ENCODE measurements at places on chromosomes 4 and X. TPM values are rescaled to one million over a fixed set of nuclear protein-coding genes. Genes with fewer than 3 reads are reported as not detected.

The ARSH gene
- total RNA-seq = not detected

The ADH7 gene
- total RNA-seq = not detected

The LSM6 gene
- total RNA-seq = 65.8 TPM

The CORIN gene
- not detected for total RNA-seq

The CYSLTR1 gene
- 2.2 TPM for total RNA-seq

The NLRP2B gene
- total RNA-seq = not detected

The PCDH7 gene
- total RNA-seq = not detected

The FGD1 gene
- total RNA-seq = 0.38 TPM

The OFD1 gene
- total RNA-seq = 26.2 TPM

The VCX3B gene
- total RNA-seq = not detected

The ABCE1 gene
- total RNA-seq = 174 TPM

The CXCL1 gene
- not detected for total RNA-seq

The PDLIM3 gene
- total RNA-seq = 0.25 TPM

The PAGE4 gene
- total RNA-seq = not detected

The SLC10A4 gene
- not detected for total RNA-seq

The BEX1 gene
- total RNA-seq = 0.30 TPM

The RNF150 gene
- not detected for total RNA-seq

The BST1 gene
- 0.74 TPM for total RNA-seq

The UPF3B gene
- 21.5 TPM for total RNA-seq

The HCCS gene
- 19.2 TPM for total RNA-seq

The AKAP14 gene
- not detected for total RNA-seq

The CYTL1 gene
- not detected for total RNA-seq

The PGAM4 gene
- 1.2 TPM for total RNA-seq

The MAGED4 gene
- total RNA-seq = 0.25 TPM

The LYAR gene
- total RNA-seq = 42.4 TPM

The RNF175 gene
- total RNA-seq = 1.4 TPM

All from activated naive CD4-positive, alpha-beta T cell treated with anti-CD3 and anti-CD28 coated beads for 36 hours (primary cell).